ENCODE measurements at places on chromosomes 2 and 18.

DNA sequence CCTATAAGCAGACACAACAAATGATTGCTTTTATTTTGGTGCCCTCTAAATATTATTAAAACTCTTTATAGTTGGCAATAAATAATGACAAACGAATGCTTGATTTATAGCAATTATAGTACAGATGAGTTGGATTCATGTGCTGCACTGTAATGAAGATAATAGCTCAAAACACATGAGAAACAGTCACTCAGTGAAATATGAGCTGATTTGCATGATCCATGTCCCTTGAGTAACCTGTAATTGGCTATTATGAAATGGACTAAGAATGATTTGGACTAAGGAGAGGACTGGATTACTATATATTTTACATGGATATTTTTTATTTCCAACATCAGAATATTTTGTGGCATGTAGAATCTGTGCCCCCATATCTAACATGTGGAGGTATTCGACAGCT lies 365.6 kb upstream of the UBE2E3 start:
- DNase-seq: no peak

DNA sequence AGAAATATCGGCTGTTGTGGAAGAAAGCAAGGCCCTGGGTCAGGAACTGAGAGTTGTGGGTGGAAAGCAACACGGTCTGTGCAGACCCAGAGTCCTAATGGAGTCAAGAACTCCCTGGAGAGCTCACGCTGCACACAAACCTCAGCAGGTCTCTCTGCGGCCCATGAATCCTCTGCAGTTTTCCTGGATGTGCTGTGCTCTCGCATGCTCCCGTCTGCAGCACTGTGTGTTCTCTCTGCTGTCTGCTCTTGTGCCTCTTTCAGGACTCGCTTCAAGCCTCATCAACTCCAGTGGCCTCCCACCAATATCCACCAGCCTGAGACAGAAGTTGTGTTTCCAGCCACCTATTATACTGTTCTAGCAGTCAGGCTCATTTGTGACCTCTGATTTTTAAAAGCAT lies 24.3 kb downstream of the RNU4ATAC start:
- no peak for DNase-seq

GRCh38 chr2:134549104-134549503 lies 169.7 kb downstream of the TMEM163 start:
- DNase-seq: no peak

- DNase-seq: no peak
Measured at GRCh38 chr2:98931596-98931995, 4.4 kb downstream of the CRACDL start.

DNA sequence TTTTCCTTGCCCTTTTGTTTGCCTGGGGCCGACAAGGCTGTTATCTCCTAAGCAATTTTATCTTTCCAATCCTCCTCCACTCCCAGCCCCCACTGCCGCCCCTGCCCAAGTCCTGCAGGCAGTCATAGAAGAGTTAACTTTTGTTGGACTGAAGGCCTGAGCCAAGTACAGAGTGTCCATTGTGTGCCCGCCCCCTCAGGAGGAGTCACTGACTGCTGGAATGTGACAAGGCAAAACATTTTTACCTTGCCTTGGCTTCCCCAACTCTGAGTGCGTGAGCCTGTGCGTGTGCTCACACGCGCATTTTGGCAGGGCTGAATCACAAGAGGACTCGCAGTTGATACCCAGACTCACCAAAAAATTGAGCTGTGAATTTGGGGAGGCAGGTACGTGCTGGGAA lies 16.2 kb downstream of the SETBP1 start:
- no peak for DNase-seq

DNA sequence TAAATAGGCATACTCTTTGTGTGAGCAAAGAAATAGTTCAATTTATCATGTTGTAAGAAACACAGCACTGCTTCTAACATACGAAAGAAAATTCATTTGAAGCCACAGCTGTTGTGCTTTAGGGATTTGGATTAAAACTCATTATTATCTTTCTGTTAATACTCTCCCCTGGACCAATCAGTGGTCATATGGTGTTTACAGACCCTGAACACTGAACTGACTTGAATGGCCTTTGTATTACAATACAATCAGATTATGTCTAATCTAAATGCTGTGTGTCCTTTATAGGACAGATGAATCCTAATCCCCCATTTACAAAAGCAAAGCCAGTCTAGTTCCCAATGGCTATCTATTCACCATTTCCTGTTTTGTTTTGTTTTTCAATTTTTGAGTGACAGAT lies 36.5 kb downstream of the ZNF385B start:
- no peak for DNase-seq

DNA sequence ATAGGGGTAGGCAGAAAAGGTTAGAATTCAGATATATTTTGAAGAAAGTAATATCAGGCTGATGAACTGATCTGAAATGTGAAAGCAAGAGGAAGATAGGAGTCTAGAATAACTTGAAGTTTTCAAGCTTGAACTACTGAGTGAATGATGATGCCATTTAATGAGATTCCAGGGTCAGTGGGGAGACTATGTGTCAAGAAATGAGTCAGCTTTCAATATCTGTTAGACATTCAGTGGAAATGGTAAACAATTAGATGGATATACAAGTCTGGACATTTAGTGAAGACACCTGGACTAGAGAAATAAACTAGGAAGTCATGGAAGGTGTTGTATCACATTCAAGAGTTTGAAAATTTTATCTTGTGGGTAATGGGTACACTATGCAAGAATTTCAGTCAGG lies 326.9 kb downstream of the FSIP2 start:
- DNase-seq: no peak

GRCh38 chr2:74267068-74267467 lies 68.7 kb downstream of the MTHFD2 start:
- no peak for DNase-seq

GRCh38 chr2:46135958-46136357 lies 161.2 kb upstream of the EPAS1 start:
- no peak for DNase-seq

GRCh38 chr2:238100049-238100820 lies at the start of gene ESPNL:
Gene ESPNL (plus strand): TSS chr2:238100340. CDS start chr2:238100420, 80 bp downstream.
- no peak for DNase-seq

DNA sequence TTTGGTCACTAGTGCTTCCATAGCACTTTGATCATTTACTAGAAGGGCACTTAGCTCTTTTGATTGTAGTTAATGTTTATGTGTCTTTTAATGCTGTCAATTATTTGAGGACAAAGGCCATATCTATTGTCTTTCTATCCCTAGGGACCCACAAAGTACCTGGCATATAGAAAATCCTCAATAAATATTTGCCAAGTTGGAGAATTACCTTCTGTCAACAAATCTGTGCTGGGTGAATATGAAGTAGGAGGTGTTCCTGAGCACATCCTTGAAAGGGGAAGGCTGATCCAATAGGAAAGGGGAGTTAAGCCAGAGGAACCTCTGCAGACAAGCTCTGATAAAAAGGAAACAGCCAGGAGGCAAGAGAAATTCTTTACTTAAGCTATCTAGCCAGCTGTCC lies 8.2 kb downstream of the DPP4 start:
- DNase-seq: no peak

- no peak for DNase-seq
Measured at GRCh38 chr2:128315122-128315828, 3.4 kb downstream of the HS6ST1 start.

DNA sequence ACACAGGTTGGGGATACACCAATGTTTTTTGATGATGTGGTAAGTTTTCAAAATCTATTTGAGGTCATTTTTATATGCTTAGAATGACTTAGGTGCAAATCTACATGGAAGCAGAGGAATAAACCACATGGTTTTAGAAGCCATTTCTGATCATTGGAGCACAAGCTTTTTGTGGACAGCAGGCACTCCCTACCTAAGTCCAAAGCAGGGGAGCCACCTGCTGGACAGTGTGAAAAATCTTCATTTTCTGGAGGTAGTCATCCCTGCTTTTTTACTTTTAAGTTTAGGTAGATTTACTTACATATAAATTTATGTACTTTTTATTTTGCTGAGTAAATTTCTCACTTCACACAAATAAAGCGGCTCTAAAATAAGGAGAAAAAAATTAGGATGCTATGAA lies 323.2 kb downstream of the PLCL1 start:
- DNase-seq: no peak

GRCh38 chr18:811892-812375 lies at the start of gene YES1:
Gene YES1 (minus strand): TSS chr18:812242. CDS start chr18:756827, 55,415 bp downstream.
- no peak for DNase-seq

- no peak for DNase-seq
Measured at GRCh38 chr18:31828613-31829012, 67.9 kb upstream of the SLC25A52 start.

- DNase-seq: no peak
Measured at GRCh38 chr2:236796236-236796635, 226.6 kb downstream of the ACKR3 start.

GRCh38 chr2:126761981-126762878 lies 106.3 kb downstream of the GYPC start:
- DNase-seq: no peak

- no peak for DNase-seq
Measured at GRCh38 chr2:191350826-191351225, 105.6 kb downstream of the MYO1B start.

GRCh38 chr18:77061281-77061945 lies 71.2 kb downstream of the MBP start:
- no peak for DNase-seq

GRCh38 chr18:78423811-78424210 lies 555.8 kb upstream of the SALL3 start:
- no peak for DNase-seq

DNA sequence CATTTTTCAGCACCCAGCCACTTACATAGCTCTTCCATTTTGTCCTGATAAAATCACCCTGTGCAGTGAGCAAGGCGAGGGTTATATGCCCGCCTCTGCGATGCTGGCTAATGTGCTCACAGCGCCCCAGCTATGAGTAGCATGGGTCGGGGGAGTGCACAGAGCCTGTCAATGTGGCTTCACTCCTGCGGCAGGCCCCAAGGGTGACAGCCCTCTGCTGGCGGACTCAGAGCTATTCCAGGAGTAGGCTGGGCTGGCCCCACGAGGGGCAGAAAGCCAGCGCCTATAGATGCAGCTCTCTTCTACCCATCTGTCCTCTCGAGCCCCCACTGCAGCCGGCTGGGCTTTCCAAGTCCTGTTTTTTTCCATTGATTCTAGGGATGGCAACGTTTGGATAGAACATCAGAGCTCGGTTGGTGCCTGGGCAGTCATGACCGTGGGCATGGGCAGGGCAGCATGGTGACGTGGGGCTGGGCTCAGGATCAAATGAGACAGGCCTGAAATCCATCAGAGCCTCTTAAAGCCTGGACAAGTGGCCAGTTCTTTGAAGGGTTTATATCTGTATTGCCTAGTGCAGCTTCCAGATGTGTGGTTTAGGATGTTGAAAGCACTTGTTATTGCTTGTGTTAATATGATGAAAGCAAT lies 134.7 kb downstream of the MCFD2 start:
- no peak for DNase-seq

DNA sequence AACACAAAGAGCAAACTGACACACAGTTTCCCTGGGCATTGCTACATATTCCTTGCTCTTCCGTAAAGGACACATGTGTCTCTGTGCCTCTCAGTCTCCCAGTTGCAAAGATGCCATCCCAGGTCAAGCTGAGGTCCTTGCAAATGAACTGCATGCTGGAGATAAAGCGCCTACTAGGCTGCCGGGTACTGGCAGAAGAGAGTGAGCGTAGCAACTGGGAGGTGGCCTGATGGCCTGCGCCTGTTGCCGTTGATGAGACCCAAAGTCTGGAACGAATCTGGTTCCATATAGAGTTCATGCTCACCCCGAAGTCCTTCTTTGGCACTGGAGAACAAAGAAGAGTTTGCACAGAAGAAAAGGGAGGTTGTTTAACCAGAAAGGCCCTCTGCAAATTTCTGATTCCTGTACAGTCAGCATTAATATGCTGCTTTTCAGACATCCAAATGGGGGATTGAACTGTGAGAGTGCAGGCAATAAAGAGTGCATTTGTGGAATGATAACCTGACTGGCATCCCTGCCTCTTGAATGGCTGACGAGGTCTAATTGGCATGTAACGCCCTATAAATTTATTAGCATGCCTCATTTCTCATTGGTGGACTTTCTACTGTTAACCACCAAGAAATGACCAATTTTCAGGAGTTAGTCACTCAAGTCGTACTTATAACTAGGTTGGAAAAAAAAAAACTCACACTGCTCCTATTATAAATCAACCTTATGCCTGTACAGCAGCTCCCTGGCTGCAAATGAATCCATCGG lies 78.7 kb downstream of the GBX2 start:
- DNase-seq: no peak

GRCh38 chr2:232126301-232127099 lies 165.0 kb downstream of the DIS3L2 start:
- no peak for DNase-seq

DNA sequence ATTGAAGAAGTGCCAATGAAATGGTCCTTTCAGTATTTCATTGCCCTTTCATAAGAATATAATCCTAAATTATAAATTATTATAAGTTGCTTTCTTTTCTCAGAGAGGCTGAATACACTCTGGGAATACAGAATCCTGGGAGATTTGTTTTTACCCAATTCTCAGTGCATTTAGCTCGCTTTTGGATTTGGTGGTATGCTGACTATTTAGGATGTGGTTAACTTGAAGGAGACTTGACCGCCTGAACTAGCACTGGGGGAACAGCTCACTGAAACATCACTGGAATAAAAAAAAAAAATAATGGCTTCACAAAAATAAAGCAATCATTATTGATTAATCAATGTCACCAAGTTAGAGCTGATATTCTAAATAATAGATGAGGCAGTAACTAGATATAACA lies 10.2 kb downstream of the TNFAIP6 start:
- no peak for DNase-seq

- no peak for DNase-seq
Measured at GRCh38 chr2:237153181-237153580, 67.5 kb downstream of the COPS8 start.

DNA sequence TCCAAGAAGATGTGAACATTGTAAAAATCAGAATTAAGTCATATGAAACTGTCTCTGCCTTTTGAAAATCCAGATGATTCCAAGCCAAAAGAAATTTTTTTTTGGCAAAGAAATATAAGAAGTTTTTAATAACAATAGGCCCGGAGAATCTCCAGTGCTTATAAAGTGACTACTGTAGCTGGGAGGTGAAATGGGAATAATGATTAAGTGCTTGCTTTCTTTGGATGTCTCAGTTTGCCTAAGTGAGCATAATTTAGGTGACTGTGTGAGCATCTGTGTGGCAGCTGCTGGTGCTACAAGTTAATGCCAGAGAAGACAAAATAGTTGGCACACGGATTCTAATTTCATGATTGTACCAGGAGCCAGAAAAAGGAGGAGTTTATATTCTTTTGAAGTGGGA lies 185.0 kb downstream of the LTBP1 start:
- no peak for DNase-seq

DNA sequence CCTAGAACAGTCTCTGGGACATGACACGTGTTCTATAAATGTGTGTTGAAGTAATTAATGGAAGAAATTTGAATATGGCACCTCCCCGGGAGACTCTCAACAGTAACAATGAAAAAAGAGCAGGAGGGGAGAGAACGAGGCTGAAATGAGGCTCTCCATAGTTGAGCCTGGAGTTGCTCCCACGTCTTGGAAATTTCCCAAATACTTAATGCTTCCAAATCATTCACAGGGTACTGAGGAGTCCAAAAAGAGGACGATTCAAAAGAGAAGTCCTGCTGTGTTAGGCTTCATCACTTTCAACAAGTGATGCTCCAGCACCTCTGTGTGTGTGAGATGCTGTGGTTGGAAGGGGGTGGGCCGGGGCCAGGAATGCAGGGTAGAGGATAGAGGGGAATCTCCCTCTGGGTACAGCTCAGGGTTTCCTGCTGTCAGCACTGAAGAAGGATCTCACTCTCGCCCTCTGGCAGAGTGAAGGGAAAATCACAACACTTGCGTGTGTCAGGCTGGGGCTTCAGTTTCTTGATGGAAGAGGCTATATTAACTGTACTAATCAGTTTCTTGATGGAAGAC lies 18.1 kb upstream of the ZNF407 start:
- no peak for DNase-seq

All from thoracic aorta (tissue), 2 donors.